GM12891 (cell line): ENCODE measurements at places on chromosomes 2 and 18.

GRCh38 chr2:9532421-9532820 lies 23.2 kb downstream of the ADAM17 start:
- no peak for DNase-seq

GRCh38 chr2:216799873-216800431 lies 59.9 kb downstream of the TNP1 start:
- no peak for DNase-seq

DNA sequence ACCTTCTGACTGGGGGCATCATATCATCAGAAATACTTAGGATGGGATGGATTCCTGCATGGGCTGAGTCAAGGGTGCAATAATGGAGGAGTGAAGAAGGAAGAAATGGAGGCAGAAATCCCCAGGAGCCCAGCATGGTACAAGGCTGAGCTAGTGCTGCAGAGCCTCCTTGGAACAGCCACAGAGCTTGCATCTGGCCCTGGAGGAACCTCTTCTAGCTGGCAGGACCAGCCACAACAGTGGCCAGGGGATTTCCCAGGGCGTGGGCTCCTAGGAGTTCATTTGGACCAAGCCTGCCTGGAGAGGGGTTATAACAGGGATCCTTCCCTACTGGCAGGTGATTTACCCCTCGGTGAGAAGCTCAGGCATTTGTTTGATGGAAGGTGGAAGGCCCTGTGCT lies 4.7 kb upstream of the IL37 start:
- no peak for DNase-seq

DNA sequence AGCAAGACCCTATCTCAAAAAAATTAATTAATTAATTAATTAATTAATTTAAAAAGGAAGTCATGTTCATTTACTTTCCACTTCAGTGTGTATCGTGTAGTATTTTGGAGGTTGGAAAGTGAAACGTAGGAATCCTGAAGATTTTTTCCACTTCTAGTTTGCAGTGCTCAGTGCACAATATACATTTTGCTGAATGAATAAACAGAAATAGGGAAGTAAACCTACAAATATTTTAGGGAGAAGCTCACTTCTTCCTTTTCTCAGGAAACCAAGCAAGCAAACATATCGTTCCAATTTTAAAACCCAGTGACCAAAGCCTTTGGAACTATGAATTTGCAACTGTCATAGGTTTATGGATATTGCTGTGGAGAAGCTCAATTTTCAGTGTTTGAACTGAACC lies 27.8 kb downstream of the SLC14A1 start:
- no peak for DNase-seq

- DNase-seq, result no peak
Observed at GRCh38 chr2:235773188-235773928, 279.5 kb downstream of the AGAP1 start.
